Upper lobe of left lung (tissue), 6 donors: ENCODE measurements at places on chromosomes 2 and 18.

- DNase-seq = no peak
Observed at GRCh38 chr2:18536100-18536499, 24.4 kb downstream of the RDH14 start.

- no peak for DNase-seq
Observed at GRCh38 chr2:108370080-108370479, 7.7 kb upstream of the SULT1C4 start.

- no peak for DNase-seq
Observed at GRCh38 chr2:66431846-66432587, 2.9 kb upstream of the MEIS1 start.

GRCh38 chr2:30666266-30666874 is 140.9 kb downstream of the CAPN13 start:
- DNase-seq = no peak

- peak; percentile 39 for DNase-seq
Observed at GRCh38 chr2:172427990-172428831, 825 bp downstream of the ITGA6 start.

GRCh38 chr2:12543978-12544558 is 172.7 kb upstream of the TRIB2 start:
- DNase-seq = no peak

- DNase-seq = no peak
Observed at GRCh38 chr2:2452961-2453360, 121.9 kb upstream of the MYT1L start.

- DNase-seq = no peak
Observed at GRCh38 chr2:174263997-174264396, 15.7 kb upstream of the OLA1 start.

- no peak for DNase-seq
Observed at GRCh38 chr2:148952621-148953020, 77.6 kb downstream of the KIF5C start.

DNA sequence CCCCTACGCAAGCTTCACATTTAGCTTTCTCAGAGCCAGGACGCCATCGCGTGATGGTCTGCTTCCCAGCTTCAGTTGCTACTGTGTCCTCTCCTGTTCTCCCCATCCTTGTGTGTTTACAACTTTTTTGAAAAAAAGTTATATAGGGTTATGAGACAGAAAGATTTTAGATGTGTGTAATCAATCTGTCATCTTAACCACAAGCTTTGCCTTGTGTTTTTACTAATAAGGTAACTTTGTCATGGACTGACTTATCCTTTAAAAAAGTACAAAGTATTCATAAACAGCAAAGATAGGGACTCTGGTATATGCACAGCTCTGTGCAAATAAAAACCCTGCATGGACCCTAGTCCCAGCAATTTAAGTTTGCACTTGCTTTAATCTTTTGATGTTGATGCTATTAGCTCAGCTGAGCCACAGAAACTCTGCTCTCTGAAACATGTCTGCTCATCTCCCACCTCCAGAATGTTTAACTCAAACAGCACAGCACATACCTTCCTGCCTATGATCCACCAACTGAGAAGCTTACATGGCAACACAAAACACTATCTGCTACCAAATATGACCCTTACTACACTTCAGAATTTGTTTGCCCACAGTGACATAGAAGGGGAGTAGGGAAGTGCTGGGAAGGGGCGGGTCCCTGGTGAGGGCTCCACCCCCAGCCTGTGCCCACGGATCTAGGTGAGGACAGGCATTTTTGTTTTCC is 42.7 kb downstream of the SAP130 start:
- DNase-seq = no peak

DNA sequence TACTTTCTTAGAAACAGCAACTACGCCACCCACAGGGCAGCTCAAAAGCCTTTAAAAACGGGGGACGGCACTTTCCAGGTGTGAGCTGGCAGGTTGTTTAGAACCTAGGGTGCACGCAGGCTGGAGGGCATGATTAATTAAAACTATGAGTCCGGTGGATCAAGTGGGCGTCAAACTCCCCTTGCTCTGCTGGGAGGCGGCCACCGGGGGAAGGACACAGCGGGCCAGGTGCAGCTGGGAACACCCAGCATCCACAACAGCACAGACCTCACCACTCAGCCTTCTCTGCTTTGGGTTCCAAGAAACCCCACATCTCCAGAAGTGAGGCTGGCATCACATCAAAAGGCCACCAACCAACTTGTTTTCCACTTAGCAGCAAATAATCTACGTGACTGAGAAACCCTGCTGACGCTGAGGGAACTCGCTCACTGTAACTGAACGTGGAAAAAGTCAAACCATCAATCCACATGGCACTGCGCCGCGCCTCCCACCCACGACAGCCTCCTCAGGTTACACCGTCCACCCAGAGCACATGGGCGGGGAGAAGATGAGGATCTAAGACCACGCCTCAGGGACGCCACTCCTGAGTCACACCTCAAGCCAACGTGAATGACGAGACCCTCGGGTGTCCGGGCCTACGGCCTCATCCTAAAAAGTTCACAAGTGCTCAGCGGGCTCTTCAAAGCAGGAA is 118.2 kb downstream of the ZNF516 start:
- DNase-seq = peak; percentile 43

- DNase-seq = no peak
Observed at GRCh38 chr2:219752726-219753125, 125.3 kb downstream of the SLC4A3 start.

DNA sequence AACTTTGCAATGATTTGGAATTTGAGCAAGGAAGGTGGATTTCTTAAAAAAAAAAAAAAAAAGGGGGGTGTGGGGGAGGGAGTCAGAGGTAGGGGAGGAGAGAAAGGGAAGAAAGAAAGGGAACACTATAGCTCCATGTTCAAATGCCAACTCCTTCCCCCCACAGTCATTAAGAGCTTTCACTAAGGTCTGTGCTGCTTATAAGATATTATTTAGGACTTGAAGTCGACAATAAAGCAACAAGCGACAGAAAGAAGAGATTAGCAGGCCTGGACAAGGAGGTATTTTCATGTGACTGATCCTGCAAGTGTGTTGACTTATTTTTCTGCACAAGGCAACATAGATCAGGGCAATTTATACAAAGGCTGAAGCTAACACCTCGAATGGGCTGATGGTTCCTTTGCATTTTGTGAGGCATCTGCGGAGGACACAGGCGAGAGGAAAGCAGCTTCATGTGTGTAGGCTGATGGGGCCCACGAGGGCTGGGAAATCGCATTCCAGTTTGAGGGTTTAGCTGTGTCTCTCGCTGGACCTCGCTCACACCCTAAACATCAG is 382.0 kb downstream of the SOX11 start:
- DNase-seq = no peak

DNA sequence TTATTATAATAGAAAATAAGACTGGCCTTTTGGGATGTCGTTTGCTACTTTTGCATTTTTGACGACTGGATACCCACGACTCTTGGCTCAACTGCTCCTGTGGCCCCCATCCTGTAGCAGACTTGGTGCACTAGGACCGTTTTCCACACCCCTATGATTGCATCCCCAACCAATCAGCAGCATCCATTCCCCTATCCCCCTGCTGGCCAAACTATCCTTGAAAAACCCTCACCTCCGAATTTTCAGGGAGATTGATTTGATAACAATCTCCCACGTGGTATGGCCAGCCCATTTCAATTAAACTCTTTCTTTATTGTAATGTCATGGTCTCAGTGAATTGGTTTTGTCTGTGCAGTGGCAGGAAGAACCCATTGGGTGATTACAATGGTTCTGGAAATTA is 37.9 kb upstream of the TTR start:
- no peak for DNase-seq

DNA sequence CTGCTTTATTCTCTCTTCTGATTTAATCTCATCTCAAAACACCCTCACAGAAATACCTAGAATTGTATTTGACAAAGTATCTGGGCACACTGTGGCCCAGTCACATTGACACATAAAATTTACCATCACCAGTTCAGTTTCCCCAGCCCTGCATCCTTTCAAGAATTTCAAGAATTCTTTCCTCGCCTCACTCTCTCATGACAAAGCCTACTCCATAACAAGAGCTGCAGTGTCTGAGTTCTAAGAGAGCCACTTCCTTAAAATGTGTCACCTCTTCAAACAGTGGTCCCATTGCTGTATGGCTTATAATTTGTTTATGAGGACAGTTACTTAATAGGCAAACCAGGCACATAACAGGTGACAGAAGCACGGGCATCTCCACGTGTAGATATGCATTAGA is 90.9 kb upstream of the STK39 start:
- no peak for DNase-seq

- DNase-seq = no peak
Observed at GRCh38 chr18:32542221-32542798, 71.6 kb upstream of the GAREM1 start.

DNA sequence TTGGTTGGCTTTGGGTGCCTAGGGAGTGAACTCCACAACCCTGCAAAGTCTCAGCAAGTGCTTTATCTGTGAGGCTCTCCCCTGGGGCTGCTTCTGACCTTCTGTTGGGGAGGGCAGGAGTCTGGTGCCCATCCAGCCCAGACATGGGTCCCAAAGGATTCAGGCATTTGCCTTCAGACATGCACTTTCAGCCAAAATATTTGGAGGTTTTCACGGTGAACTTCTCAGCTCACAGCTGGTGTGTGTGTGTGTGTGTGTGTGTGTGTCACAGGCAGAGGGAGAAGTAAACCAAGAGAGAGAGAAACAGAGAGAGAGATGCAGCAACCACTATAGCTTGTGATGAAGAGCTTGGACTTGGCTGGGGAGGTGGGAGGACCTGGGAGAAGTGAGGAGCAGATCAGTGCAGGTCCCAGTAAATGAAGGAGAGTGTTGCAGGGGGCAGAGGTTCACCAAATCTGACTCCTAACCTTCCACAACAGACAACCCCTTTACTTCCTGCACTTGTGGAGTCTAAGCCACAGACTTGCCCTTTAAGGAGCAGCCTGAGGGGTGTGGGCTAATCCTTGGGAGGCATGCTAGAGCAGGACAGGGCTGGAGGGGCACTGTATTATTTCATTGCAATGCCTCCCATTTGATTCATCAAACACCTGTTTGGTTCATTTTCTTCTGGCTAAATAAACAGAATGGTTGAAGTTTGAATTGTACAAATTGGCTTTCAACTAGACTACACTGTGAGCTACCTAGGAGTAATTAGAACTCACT is 14.1 kb downstream of the SLC9A4 start:
- DNase-seq = no peak

DNA sequence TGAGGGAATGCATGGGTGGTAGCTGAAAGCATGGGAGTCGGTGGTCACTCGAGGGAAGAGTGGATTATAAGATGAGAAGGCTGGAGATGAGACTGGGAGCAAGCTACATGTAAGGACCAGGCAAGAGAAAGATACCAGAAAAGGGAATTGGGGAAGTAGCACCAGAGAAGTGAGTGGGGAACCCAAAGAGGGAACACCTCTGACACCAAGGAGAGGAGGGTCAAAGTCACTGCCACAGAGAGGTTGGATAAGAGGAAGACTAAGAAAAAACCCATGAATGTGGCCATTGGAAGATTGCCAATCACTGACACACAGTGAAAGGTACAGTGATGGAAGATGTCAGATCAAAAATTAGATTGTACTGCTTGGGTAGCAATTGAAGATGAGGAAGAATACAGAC is 473.9 kb downstream of the BCL11A start:
- DNase-seq = no peak

- DNase-seq = no peak
Observed at GRCh38 chr18:70197026-70197425, 8.5 kb downstream of the RTTN start.

DNA sequence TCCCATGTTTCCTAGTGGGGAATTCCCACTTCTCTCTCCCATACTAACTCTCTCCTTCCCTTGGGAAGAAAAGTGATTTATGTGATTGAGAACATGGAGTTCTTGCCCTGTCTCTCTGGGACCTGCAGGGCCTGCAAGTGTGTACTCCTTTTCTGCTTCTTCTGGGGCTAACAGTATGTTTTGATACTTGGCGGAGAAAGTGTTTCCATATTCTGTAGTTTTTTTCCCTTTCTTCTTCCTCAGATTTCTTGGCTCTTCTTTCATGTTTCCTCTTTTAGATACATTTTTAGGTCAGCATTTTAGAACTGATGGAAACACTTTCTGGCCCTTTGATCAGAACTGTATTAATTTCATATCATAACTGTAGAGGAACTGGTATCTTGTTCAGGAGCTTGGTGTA is 352.2 kb downstream of the DLGAP1 start:
- no peak for DNase-seq

GRCh38 chr2:76713312-76713711 is 808.9 kb downstream of the LRRTM4 start:
- DNase-seq = no peak

GRCh38 chr18:32974421-32975162 is 201.8 kb upstream of the KLHL14 start:
- no peak for DNase-seq

GRCh38 chr2:65108780-65109179 is 21.1 kb downstream of the RAB1A start:
- DNase-seq = no peak

GRCh38 chr2:32436150-32436549 is 79.3 kb downstream of the BIRC6 start:
- no peak for DNase-seq
